GM12878 (cell line): ENCODE measurements at places on chromosomes 2 and 18. TPM values are rescaled to one million over a fixed set of nuclear protein-coding genes. Genes with fewer than 3 reads are reported as not detected.
A peak's percentile ranks its signal among the peaks of the same experiment; 100 is the strongest.

DNA sequence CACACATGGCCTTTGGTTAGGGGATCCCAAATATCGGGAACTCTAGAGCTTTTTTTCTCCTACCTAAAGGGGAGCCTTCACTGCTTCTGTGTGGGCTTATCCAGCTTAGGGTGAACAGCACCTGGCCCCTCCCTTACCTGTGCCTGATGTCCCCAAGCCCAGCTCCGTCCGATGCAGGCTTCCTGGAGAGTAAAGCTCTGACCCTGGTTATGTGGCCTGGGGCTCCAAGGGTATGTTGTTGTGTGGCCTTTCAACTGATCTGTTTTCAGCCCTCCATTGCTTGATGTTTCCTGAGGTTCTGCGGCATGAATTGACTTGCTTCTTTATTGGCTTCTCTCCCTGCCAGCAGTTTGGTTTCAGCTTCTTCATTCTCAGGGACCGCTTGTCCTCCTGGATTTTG is 66.0 kb downstream of the RAB31 start:
- no peaks in the 10 kb centered on the region for H3K36me3 ChIP-seq
- no peak overlapping the region for H3K27ac ChIP-seq
- DNase-seq: no peak
- H3K4me1 ChIP-seq: no peaks in the 10 kb centered on the region
- H3K27me3 ChIP-seq: no peaks in the 10 kb centered on the region

DNA sequence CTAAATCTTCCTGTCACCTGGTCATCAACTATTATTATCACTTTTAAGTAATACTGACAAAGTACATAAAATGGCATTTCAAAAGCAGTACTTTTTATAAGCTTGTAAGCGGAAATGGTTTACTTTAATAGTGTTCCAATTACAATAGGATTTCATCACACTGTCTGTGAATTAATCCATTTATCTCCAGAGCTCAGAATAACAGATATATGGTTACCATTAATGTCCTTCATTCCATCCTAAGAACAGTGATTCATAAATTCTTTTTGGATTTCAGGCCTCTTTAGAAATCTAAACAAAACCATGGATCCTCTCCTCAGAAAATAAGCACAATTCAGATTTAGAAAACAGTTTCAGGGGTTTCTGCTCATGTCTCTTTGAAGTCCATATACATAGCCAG is 68.4 kb downstream of the PID1 start:
- no peak for DNase-seq
- no peaks in the 10 kb centered on the region for H3K4me1 ChIP-seq
- H3K27ac ChIP-seq: no peak overlapping the region
- no peaks in the 10 kb centered on the region for H3K27me3 ChIP-seq
- H3K36me3 ChIP-seq: no peaks in the 10 kb centered on the region
- no peak overlapping the region for H3K4me3 ChIP-seq

DNA sequence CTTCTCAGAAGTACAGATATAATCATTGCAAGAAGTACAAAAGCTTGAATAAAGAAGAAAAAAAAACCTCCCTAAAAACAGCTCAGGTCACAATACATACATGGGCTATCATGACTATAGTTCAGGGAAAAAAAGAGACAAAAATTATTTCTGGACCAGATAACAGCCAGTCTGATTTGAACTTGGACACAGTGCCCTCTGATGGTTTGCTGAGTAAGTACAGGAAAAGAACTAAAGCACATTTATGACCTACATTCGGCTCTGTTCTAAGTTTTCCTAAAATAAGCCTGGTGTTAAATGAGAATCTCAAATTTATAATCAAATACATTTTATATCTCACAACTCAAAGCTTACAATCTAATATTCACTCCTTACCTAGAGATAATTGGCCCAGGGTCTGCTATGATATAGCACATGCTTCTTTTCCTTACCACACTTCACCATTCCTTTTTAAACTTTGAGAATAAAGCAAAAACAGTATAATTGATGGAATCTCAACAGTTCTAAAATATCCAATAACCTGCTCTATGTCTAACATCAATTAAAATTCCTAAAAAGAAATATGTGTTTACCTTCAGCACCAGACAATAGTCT is 81.1 kb downstream of the RAPH1 start:
- H3K4me3 ChIP-seq: no peak overlapping the region
- no peaks in the 10 kb centered on the region for H3K4me1 ChIP-seq
- H3K27ac ChIP-seq: no peak overlapping the region
- no peaks in the 10 kb centered on the region for H3K36me3 ChIP-seq
- peak; percentile 4 for DNase-seq

GRCh38 chr2:128308284-128308731 is 10.4 kb downstream of the HS6ST1 start:
- H3K4me1 ChIP-seq: peaks cover 7% of the 10 kb centered on the region
- H3K27me3 ChIP-seq: no peaks in the 10 kb centered on the region
- H3K4me3 ChIP-seq: no peak overlapping the region
- DNase-seq: no peak
- peaks cover 2% of the 10 kb centered on the region for H3K36me3 ChIP-seq

- H3K27ac ChIP-seq: no peak overlapping the region
- no peaks in the 10 kb centered on the region for H3K27me3 ChIP-seq
- H3K4me1 ChIP-seq: no peaks in the 10 kb centered on the region
- DNase-seq: no peak
Measured at GRCh38 chr2:165467921-165468320, 1.6 kb upstream of the CSRNP3 start.

DNA sequence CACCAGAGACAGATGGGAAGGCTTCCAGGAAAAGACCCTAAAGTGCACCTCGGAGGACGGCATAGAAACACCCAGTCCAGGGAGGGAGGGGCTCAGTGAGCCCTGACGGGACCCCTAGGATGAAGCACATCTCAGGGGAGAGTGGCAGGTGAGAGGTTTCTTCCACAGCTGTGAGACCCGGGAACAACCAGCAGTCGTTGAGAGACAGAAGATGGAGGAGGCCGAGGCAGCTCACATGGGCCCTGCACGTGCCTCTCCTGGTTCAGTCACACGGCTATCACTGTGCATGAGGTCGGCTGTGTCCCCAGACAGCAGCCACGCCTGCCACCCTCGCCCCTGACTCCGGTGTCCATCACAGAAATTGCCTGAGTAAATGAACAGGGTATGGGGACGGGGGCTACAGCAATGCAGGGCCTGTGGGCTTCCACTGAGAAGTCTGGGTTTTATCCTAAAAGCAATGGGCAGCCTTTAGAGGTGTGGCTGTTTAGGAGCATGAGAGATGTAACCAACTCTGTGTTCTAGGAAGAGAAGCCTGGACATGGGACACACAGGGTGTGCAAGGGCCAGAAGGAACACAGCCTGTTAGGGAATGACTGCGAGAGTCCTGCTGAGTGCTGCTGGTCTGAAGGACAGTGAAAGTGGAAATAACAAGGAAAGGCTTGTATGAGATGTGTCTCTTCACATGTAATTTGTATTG is 102.0 kb downstream of the TMEM18 start:
- no peak for DNase-seq
- H3K27ac ChIP-seq: no peak overlapping the region
- no peaks in the 10 kb centered on the region for H3K27me3 ChIP-seq
- no peaks in the 10 kb centered on the region for H3K36me3 ChIP-seq

- DNase-seq: no peak
- no peak overlapping the region for H3K4me3 ChIP-seq
- no peak overlapping the region for H3K27ac ChIP-seq
- no peaks in the 10 kb centered on the region for H3K36me3 ChIP-seq
- H3K4me1 ChIP-seq: no peaks in the 10 kb centered on the region
Measured at GRCh38 chr18:55912919-55913318, 324.9 kb upstream of the TCF4 start.

The GLI2 gene
- 0.05 TPM in 1 of 2 replicates, not detected in the other for total RNA-seq

GRCh38 chr18:55479656-55480420 is 108.2 kb downstream of the TCF4 start:
- no peak overlapping the region for H3K27ac ChIP-seq
- no peaks in the 10 kb centered on the region for H3K4me1 ChIP-seq
- H3K27me3 ChIP-seq: no peaks in the 10 kb centered on the region
- no peak overlapping the region for H3K4me3 ChIP-seq
- no peaks in the 10 kb centered on the region for H3K36me3 ChIP-seq

- no peak for DNase-seq
- H3K27me3 ChIP-seq: no peaks in the 10 kb centered on the region; the same call in 1 of the 2 replicates
- no peaks in the 10 kb centered on the region for H3K4me1 ChIP-seq
- no peaks in the 10 kb centered on the region for H3K36me3 ChIP-seq
- H3K4me3 ChIP-seq: no peak overlapping the region
Measured at GRCh38 chr2:239674101-239674980, 273.5 kb upstream of the HDAC4 start.

DNA sequence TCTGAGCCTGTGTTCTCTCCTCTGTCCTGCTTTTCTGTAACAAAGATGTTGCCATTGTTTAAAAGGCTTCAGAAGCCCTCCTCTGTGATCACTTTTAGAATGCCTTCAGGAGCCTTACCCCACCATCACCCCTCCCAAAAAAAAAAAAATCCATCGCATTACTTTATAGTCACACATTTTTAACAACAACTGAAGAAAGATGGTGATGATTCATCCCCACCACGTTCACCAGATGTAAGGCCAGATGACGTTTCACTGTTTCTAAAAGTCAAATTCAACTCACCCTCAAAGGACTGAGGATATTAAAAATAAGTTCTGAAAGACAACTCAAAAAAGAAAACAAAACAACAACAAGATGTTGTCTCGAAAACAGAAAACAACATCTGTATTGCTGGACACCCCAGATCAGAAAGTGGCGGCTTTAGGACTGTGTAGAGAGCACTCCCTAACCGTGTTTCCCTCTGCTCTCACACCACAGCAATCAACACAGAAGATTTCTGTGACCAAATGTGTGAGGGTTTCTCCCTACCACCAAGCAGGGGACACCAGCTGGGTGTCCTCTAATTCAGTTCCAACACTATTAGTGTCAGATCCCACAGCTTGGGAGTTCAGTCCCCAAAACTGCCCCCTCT is 61.9 kb upstream of the CREB1 start:
- H3K36me3 ChIP-seq: no peaks in the 10 kb centered on the region
- 0 out of 2 replicates have a peak overlapping the region, but pooled peaks have one; percentile 18 for H3K27ac ChIP-seq
- H3K27me3 ChIP-seq: no peaks in the 10 kb centered on the region
- no peaks in the 10 kb centered on the region for H3K4me1 ChIP-seq

DNA sequence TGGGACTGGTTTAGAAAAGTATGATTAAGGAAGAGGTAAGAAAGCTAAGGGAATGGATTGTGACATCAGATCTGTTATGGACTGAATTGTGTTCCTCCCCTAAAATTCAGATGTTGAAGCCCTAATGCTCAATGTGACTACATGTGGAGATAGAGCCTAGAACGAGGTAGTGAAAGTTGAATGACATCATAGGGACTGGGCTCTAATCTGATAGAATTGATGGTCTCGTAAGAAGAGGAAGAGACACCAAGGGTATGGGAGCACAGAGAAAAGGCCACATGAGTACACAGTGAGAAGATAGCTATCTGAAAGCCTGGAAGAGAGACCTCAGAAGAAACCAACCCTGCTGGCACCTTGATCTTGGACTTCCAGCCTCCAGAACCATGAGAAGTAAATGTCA is 178.3 kb downstream of the TRIB2 start:
- H3K36me3 ChIP-seq: no peaks in the 10 kb centered on the region
- H3K27ac ChIP-seq: no peak overlapping the region
- DNase-seq: no peak

GRCh38 chr2:159797543-159798375 is at the start of gene CD302:
Gene CD302 (minus strand): TSS chr2:159798208. CDS start chr2:159798198, 10 bp downstream.
- DNase-seq: no peak
- peak within 1 kb of the TSS; percentile 77 for H3K4me3 ChIP-seq
- no peaks in the 10 kb centered on the region for H3K27me3 ChIP-seq
- H3K4me1 ChIP-seq: no peaks in the 10 kb centered on the region
- no peak within 1 kb of the TSS for H3K27ac ChIP-seq
- H3K36me3 ChIP-seq: no peaks in the 10 kb centered on the region

The MEP1B gene
- total RNA-seq: not detected in 2 replicates
